Aorta (tissue), 5 donors: ENCODE measurements at places on chromosomes 3 and 15. TPM values are rescaled to one million over a fixed set of nuclear protein-coding genes. Genes with fewer than 3 reads are reported as not detected.
A peak's percentile ranks its signal among the peaks of the same experiment; 100 is the strongest.

The ADGRG7 gene
- total RNA-seq = 0.51 TPM

The HCN4 gene
- not detected for total RNA-seq

The NDN gene
- 29.0 TPM for total RNA-seq

GRCh38 chr3:1131166-1131565 is 38.3 kb downstream of the CNTN6 start:
- DNase-seq = no peak

DNA sequence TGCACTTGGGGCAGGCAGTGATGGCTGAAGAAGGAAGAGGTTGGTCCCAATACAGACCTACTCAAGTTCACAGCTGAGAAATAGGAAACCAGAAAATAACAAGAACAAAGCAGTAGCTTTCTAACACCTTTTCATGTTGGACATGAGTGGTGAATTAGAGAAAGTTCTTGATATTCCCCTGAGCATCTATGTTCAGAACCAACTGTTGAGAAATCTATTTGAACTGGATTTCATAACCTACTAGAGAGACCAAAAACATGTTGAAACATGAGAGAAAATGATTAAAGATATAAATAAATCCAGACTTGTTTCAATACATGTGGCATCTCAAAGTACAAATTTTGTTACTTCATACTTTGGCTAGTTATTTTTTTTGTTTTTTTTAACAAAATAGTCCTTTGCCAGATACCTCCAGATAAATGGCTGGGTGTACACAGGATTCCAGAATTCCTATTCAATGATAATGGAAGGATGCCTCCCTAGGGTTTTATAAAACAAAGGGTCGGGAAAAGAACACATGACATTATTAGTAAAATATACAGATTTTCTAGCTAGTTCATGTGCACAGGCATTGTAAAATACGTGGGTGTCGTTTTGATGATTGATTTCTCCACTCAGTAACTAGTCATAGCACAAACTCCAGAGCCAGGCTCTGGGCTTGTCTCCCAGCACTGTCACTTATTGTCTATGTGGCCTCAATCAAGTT is 34.4 kb upstream of the TNFSF10 start:
- DNase-seq = no peak

GRCh38 chr3:47849699-47850563 is 47.0 kb downstream of the DHX30 start:
- DNase-seq = no peak

- DNase-seq = no peak
Measured at GRCh38 chr3:104846270-104846669, 520.4 kb upstream of the ALCAM start.

The MFSD1 gene
- 81.0 TPM for total RNA-seq

The COL6A5 gene
- not detected for total RNA-seq

The TFRC gene
- 141 TPM for total RNA-seq

The FGF7 gene
- total RNA-seq = 120 TPM

The FANCI gene
- total RNA-seq = 6.2 TPM

DNA sequence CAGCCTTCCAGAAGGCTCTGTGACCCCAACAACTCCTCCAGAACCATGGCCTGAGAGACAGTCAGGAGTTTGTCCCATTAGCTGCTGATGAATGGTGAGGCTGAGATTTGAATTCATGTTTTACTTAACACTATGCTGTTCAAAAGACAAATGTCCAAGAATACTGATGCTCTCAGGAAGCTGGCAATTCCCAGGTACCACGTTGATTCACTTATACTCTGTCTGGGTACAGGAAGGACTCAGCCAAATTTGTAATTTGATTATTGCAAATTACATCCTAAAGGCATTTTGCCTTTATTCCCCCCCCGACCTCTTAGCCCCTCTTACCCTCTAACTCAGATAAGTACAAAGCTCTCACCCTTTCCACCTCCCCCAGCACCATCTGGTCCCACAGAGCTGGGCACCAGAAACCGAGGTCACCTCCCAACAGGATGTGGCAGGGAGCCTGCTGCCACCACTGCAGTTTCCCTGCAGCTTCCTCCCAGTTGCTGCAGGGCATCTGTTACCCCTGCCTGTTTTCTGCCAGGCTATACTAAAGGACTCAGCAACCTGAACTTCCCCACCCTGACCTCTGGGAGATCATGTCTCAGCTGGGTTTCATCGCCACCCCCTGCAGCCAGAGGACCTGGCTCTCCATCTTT is 33.6 kb downstream of the EAF1 start:
- no peak for DNase-seq

- DNase-seq = no peak
Measured at GRCh38 chr15:57854531-57854930, 148.0 kb downstream of the POLR2M start.

- no peak for DNase-seq
Measured at GRCh38 chr3:45362161-45362560, 26.2 kb upstream of the LARS2 start.

DNA sequence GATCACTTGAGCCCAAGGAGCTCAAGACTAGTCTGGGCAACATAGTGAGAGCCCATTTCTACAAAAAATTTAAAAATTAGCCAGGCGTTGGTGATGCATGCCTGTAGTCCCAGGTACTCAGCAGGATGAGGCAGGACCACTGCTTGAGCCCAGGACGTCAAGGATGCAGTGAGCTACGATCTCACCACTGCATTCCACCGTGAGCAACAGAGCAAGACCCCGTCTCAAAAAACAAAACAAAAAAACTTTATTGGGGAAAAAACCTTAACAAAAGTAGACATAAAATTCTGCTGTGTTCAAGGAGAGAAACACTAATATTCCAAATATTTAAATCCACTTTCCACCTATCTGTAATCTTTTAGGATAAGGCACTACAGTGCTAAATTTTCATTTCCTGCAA is 20.8 kb downstream of the SETD2 start:
- no peak for DNase-seq

GRCh38 chr15:99106417-99107220 is 1.7 kb downstream of the SYNM start:
- DNase-seq = no peak

DNA sequence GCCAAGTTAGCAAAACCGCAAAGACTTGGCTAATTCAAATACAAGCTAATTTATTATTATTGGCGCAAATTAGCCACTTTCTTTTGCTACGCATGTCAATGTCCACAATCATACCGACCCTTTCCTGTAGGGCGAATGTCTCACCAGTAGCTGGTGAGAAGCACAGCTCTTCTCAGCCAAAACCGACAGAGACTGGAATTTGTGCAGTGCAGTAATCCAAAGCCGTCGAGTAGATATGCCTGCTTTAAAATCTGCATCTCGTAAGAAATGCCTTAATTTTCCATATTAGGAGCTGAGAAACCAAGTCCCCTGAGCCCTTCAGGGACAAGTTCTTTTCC is 614 bp upstream of the MINDY2 start:
- no peak for DNase-seq

DNA sequence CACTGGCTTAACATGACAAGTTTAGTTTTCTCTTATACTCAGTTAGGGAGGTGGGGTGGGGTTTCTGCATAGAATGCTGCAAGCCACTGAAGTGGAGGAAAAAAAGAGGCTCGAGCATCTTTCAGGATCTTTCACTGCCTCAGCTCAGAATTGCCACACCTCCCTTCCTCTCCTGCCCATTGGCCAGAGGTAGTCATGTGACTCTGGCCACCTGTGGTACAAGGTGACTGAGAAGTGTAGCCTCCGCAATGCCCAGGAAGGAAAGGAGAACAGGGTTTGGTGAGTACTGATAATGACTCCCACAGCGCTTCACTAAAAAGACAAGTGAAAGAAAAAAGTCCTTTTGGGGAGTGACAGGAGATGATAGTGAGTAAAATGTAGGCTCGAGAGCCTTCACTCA is 124.3 kb upstream of the TRIM42 start:
- DNase-seq = no peak

DNA sequence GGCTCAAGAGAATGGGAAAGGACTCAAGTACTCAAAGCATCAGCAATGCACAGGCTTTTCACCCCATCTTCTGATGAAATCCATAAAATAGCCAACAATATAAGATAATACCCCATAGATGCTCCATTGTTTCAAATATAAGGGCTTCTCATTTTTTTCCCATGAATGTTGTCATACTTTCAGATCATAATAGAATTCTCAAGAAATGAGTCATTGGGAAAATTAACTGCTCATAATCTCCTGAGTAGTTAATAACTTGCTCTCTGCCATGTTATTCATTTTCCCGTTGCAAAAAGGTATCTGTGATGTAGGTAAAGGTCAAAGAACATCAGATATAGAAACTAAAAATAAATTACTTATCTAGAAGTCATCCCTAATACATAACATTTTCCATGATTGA is 121.9 kb downstream of the NSUN3 start:
- no peak for DNase-seq

- no peak for DNase-seq
Measured at GRCh38 chr3:141878326-141878725, 1.9 kb downstream of the ATP1B3 start.

The CYP8B1 gene
- not detected for total RNA-seq

The CCDC32 gene
- 32.0 TPM for total RNA-seq

DNA sequence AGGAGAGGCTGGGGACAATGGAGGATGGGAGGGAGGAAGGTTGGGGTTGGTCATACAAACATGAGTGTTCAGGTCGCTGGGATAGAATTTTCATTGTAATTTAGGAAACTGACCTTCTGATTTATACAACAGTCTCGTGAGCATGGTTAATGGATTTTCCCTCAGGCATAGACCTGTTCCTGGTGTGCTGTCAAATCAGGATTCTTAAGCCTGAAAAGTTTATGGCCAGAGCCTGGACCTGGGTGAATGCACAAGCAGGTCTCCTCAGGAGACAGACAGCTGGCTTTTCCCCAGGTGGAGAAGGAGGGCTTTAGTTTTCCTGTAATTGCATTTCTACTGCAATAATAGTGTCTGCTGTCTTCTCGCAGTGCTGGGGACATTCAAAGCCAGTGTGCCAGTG is 338.0 kb downstream of the SHQ1 start:
- no peak for DNase-seq

- no peak for DNase-seq
Measured at GRCh38 chr3:94226078-94226477, 163.2 kb downstream of the NSUN3 start.

- DNase-seq = no peak
Measured at GRCh38 chr3:184884359-184885017, 72.5 kb downstream of the VPS8 start.

DNA sequence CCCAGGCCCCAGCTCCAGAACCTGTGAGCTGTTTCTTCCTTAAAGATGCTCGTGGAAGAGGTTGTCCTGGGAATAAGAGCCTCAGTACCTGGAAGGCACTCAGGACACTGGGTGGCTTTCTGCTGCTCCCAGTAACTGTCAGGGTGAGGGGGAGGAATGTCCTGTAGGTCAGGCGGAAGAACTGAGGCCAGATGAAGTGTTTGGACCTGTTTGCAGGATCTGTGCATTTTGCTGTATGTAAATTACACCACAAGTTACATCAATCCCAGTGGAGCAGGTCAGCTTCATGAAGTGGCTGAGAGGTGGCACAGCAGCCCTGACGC is 27.1 kb downstream of the HDAC11 start:
- DNase-seq = no peak

The EOMES gene
- 0.36 TPM for total RNA-seq

- no peak for DNase-seq
Measured at GRCh38 chr3:101270149-101270548, 50.2 kb downstream of the IMPG2 start.

The NPAP1 gene
- not detected for total RNA-seq

DNA sequence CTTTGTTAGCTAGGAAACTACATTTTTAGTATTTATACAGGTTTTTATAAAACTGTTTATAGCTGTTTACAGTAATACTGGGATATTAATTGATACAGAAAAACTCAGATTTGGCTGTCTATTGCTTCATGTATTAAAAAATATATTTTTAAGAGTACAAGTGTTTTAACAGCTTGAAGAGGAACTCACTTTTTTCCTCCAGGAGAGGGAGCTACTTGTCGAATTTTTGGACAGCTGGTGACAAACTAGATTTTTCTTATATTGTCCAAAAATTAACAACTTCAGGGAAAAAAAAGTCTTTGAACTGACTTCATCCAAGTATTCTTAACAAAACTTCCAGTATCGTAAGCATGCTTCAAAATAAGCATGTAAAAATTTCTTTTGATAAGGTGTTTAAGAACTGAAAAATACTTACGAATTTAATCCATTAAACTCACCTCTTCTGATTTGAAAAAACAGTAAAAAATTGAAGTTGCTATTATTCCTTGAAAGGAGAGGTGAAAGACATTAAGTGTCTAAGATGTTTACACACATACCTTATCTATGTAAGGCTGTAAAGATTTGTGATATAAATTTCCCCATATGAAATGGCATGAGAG is 4.0 kb downstream of the DIPK2A start:
- DNase-seq = no peak

The ITIH1 gene
- total RNA-seq = not detected

- DNase-seq = peak; percentile 64
Measured at GRCh38 chr3:54146506-54147239, 24.3 kb downstream of the CACNA2D3 start.

- DNase-seq = no peak
Measured at GRCh38 chr15:93523481-93523880, 434.5 kb upstream of the RGMA start.

The ACAN gene
- total RNA-seq = 312 TPM

DNA sequence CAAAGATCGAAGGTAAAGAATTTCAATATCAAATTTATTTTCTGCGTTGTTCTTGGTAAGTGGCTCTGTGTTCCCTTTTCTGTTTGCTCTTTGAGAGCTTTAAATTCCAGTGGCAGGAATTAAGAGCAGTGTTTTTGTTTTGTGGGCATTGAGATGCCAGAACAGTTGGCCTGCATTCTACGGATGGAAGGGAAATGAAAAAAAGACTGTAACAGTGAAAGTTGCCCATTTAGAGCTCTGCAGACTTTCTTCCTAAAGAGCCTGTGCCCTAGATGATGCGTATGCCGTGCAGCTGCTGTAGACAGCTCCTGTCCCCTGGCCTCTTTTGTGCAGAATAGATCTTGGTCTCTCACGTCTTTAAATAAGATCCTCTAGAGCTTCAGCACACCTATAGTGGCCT is 58.8 kb downstream of the KAT2B start:
- DNase-seq = no peak

- no peak for DNase-seq
Measured at GRCh38 chr3:108342837-108343486, 46.6 kb downstream of the HHLA2 start.

GRCh38 chr3:81040107-81040506 is 721.3 kb downstream of the GBE1 start:
- DNase-seq = no peak

DNA sequence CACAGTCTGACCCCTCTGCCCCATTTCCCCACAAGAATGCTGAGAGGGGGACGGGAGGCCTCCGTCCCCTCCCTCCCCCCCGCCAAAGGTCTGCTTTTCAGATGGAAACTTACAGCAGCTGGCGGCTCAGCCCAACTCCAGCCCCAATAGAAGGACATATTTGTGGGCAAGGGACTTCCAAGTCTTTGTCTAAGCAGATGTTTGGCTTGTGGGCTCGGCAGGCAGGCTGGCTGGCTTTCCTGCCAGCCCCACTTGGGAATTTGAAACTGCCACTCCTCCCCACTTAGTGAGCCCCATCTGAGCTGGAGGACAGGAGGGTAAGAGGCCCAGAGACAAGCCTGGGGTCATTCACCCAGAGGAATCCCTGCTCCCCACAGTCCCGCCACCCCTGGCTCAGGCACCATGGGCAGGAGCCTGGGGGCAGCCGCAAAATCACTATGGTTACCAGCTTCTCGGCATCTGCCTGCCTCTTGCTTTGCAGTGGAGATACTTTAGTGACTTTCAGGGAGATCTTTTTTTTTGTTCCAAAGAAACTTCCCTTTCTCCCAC is 53.6 kb downstream of the LMCD1 start:
- peak; percentile 72 for DNase-seq

The LRRC2 gene
- 0.78 TPM for total RNA-seq

GRCh38 chr15:48984811-48985352 is 21.2 kb upstream of the SHC4 start:
- no peak for DNase-seq

The PLA2G4D gene
- total RNA-seq = not detected
